Aortic smooth muscle cell (primary cell): ENCODE measurements at places on chromosomes 16 and 17. TPM values are rescaled to one million over a fixed set of nuclear protein-coding genes. Genes with fewer than 3 reads are reported as not detected.

Gene MOSMO
- 10.4 and 10.8 TPM in 2 replicates for total RNA-seq

Gene VKORC1
- 91.0 and 98.6 TPM in 2 replicates for total RNA-seq

Gene TBC1D3H
- not detected in 2 replicates for total RNA-seq

Gene HBM
- not detected in 2 replicates for total RNA-seq

Gene ADAMTS18
- total RNA-seq: 0.19 and 1.5 TPM in 2 replicates

Gene NKD1
- total RNA-seq: 0.53 and 0.62 TPM in 2 replicates

Gene USP43
- total RNA-seq: 0.06 TPM in 1 of 2 replicates, not detected in the other

Gene HOXB4
- 0.06 and 0.26 TPM in 2 replicates for total RNA-seq

Gene PLCG2
- total RNA-seq: 0.12 and 0.40 TPM in 2 replicates

Gene DPEP1
- not detected in 2 replicates for total RNA-seq

Gene KRTAP2-2
- not detected in 2 replicates for total RNA-seq

Gene FNDC8
- 0.12 TPM in 1 of 2 replicates, not detected in the other for total RNA-seq

Gene GLP2R
- not detected in 2 replicates for total RNA-seq

Gene TMEM106A
- total RNA-seq: 3.0 and 3.6 TPM in 2 replicates

Gene CSNK2A2
- 15.6 and 25.3 TPM in 2 replicates for total RNA-seq

Gene CARD14
- 0.12 TPM in 1 of 2 replicates, not detected in the other for total RNA-seq

Gene ABCC12
- not detected in 2 replicates for total RNA-seq

Gene CACNG4
- total RNA-seq: not detected in 2 replicates

Gene TBC1D3C
- not detected in 2 replicates for total RNA-seq

Gene SLC46A1
- 7.5 and 7.8 TPM in 2 replicates for total RNA-seq

Gene MT3
- not detected in 2 replicates for total RNA-seq

Gene MT1A
- 0.44 TPM in 1 of 2 replicates, not detected in the other for total RNA-seq

Gene ASPSCR1
- 26.6 and 28.8 TPM in 2 replicates for total RNA-seq
